NCI-H1105 (cell line): ENCODE measurements at places on chromosomes 16 and 17.

GRCh38 chr16:5196204-5196603 is 98.6 kb upstream of the EEF2KMT start:
- no peak for DNase-seq

GRCh38 chr17:51456942-51457341 is 196.6 kb downstream of the UTP18 start:
- DNase-seq = no peak

DNA sequence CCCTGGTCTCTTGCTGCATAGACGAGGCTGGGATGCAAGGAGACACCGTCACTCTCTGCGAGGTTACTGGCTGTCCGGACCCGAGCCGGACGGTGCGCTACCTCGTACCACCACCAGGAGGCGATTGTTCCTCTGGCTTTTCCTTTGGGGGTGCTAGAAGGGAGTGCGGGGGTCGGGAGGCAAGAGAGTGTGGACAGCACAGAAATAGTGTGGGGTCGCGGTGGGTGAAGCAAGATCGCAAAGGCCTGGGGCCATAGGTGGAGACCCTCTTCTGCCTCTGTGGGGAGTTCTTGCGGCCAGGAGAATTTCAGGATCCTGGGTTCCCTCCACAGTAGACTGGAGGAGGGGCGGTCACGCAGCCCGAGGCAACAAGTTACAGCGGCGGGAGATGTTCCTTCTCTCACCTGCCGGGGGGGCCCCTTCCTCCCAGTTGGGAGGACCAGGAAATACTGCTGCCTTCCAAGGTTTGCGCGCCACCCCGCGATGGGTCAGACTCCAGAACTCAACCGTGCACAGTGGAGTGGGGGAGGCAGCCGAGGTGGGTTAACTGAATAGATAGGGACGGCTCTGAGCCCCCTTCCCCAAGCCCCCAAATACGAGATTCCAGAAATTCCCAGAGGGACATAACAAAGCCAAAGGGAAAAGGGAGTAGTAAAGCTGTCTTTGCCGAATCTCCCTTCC is 6.9 kb downstream of the PHOSPHO1 start:
- peak; percentile 28 for DNase-seq

- no peak for DNase-seq
Observed at GRCh38 chr17:78236362-78237127, 5.1 kb downstream of the TMEM235 start.

GRCh38 chr17:5769593-5770354 is 185.5 kb upstream of the NLRP1 start:
- peak; percentile 90 for DNase-seq

DNA sequence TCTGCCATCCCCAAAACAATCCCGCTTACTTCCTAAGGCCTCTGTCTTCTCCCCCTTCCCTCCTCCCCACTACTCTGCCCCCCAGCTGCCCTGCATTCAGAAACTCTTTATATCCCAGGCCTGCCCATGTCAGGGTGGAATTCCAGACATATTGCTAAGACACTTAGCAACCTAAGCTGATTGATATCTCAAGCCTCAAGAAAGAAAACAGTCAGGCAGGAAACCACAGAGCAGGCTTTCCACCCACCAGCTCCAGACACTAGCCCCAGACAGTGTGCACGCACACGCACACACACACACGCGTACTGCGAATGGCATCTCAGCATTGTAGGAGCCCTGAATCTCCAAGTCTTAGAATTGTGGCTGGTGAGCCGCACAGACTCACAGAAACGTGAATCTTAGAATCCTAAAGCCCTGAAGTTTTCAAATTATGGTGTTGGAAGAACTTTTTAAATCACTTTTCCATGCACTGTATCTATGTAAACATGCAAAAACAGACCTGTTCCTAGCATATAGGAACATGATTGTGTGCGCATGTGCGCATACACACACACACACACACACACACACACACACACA is 8.8 kb upstream of the LPCAT2 start:
- DNase-seq = no peak

DNA sequence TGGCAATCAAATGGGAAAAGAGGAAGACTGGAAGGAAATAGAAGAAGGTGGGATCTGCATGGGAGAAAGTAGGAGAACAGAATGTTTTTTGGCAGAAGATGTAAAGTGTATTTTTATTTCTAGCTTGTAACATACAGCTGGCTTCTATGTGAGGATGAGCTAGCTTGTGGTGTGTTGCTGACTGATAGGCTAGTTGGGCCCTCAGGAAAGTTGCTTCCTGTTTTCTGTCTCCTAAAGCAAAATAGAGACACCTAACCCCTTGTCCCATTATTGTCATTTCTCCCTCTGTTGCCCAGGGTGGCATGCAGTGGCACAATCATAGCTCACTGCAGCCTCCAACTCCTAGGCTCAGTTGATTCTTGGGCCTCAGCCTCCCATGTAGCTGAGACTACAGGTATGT is 15.9 kb downstream of the TNRC6A start:
- no peak for DNase-seq

GRCh38 chr16:14641926-14642325 is 9.2 kb downstream of the BFAR start:
- no peak for DNase-seq

- no peak for DNase-seq
Observed at GRCh38 chr16:84959045-84959576, 52.2 kb downstream of the ZDHHC7 start.

DNA sequence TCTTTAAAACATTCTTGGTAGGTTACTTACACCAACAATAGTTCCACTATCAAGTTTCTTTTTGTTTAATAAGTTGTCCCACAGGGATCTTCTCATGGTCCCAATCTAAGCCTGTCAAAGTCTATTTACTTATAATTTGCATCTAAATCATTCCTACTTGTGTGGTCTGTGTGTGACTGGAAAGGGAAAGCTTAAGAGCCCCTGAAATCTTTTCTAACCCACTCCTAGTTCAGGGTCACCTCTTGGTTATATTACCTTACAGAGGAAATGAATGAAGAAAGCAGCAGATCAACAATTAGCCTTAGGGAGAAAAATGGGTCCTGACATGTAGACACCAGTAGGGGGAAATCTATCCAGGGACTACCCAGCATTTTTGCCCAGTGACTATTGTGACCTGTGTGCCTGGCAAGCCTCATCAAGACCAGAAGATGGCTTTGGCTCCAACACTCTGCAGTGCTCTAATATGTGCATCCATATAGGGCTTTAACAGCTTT is 110.4 kb upstream of the HAS3 start:
- DNase-seq = no peak

- DNase-seq = no peak
Observed at GRCh38 chr17:82932518-82933310, 92.9 kb upstream of the ZNF750 start.

DNA sequence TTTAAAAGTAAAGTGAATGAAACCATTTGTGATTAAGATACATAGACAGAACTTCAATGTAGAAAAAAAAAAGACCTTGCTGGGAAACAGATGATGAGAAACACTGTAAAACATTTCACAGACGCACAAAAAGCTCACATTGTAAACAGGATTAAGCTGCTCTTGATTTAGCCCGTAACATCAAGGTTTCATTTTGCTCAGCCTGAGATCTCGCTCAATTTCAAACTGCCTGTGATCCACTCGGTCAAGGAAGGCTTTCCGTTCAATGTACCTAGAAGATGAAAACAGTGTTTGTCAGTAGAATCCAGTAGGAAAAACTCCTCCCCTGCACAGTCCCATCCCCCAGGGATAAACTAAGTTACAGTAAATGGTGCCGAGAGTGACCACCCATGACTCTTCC is 42.3 kb upstream of the BCAR1 start:
- no peak for DNase-seq

DNA sequence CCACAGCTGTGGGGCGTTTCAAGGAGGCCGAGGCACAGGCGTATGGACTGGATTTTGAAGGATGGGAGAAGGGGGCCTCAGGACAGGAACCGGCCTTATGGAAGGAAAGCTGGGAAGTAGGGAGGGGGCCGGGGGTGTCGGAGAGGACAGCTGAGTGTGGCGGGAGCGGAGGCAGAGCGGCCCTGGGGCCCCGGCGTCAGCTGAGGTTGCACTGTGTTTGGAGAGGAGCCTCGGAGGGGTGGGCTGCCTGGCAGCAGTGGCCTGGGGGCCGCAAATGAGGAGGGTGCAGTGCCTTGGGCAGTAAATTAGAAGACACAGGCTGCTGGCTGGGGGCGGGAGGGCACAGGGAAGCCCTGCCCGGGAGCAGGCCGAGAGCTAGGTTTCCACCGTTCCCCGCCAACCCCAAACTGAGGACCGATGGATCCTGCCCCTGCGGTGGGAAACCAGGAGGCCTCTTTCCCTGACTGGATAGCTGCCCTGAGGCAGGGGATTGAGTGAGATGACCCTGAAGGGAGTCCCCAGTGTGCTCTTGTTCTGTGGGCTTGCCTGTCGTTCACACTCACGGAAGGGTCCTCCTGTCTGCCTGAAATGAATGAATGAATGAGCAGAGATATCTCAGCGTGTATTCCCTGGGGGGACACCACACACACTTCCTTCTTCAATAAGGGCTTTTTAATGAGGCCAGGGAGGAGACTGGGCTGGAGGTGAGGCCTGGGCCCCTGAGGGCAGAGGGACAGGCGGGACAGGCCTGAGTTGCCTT is 18.4 kb downstream of the FOXJ1 start:
- DNase-seq = no peak

- no peak for DNase-seq
Observed at GRCh38 chr16:17511340-17511739, 40.6 kb upstream of the XYLT1 start.

DNA sequence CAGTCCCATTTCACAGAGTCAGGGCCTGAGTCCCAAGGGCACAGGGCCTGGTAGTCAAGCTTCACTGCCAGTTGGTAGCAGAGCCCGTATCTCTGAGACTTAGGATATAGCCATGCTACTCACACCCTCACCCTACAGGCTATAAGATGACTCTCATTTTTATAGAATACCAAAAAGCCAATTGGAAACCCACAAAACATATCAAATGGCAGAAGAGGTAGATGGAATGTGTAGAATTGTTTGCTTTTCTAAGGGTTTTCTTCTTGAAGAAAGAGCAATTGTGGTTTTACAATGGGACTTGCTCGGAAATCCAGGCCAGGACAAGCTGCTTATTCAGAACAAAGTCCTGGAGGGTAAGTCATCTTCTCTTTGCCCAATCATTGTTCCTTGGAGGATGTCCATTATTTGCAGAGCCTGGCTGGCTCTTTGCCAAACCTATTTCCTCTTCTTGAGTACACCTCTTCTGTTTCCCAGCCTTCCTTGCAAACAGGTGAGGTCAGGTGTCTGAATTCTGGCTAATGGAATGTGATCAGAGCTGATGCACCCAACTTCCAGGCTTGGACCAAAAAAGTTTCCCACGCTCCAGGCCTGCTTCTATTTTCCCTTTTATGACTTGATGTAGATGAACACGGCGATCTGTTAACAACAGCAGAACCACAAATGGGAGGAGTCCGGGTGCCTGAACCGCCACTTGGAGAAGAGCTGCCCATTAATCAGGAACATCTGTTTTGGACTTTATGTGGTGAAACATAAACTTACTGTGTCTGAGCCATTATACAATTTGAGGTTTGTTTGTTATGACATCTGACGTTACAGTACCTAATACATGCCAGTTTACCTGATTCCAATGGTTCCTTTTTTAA is 16.9 kb upstream of the CCL22 start:
- DNase-seq = no peak

DNA sequence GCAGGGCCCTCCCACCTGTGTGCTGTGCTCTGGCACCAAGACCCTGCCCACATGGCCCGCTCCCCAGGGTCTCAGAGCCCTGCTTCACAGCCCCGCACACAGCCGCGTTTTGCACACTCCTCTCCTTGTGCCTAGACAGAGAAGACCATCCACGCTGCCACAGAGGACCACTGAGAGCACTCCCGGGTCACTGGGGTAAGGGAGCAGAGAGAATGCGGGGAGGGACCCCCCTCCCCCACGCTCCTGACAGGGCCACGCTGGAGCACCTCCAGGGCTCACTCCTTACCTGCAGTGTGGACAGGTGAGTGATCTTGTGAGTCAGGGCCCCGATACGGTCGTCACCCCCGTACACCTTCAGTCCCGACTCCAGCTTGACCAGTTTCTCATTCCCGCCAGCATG is 7.0 kb downstream of the HAGH start:
- no peak for DNase-seq

GRCh38 chr17:10316801-10317542 is 55.8 kb downstream of the MYH13 start:
- DNase-seq = no peak

DNA sequence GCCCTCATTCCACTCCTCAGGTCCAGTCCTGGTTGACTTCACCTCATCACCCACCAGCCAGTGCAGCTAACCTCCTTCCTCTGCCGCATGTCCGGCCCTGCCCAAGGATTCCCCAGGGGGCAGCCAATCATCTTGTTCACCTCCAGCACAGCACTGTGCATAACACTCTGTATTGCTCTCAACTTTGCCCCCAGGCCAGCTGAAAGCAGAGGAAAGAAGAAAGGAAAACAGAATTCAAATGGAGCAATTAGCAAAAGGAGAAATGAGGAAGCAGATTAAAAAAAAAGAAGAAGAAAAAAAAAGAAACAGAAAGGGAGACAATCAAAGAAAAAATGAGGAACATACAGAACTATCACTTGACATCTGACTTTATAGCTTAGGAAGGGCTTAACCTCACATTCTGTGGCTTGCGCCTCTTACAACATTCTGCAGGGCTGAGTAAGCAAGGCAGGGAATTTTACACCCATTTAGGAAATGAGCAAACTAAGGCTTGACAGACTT is 26.1 kb downstream of the GAS7 start:
- DNase-seq = no peak

DNA sequence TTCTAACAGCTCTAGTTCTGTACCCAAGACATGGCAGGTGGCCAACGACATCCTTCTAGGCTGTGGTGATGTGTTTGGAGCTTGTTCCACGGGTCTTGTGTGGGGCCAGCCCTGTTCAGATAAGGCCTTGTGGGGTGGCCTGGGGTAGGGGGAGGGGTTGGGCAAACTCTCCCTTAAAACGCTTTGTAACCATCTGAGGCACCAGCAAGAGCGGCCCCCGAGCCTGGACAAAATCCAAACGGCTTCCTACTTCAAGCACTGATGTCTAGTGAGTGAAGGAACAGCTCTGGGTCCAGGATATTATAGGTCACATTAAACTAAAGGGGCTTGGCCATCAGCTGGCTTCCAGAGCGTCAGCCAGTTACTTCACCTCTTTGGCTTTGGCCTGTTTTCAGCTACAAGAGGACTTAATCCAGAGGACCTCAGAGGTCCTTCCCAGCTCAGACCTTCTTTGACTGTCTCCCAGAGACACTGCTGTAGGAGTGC is 11.9 kb downstream of the SERPINF1 start:
- DNase-seq = no peak

DNA sequence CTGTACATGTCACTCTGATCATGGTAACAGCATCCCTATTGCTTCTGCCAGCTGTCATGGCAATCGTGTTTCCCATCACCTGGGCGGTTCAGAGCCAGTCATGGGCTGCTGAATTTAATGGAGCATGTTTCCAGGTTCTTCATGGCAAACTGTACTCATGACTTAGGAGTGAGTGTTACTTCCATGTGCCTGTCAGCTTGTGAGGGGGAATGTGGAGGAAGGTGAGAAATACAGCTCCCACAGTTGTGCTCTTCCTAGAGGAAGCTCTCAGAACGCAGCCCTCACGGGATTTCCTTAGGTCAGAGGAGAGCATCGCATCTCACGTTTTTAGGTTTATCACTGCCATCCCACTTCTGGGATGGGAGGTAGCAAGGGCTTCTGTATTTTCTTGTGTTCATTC is 28.0 kb upstream of the ARHGAP23 start:
- no peak for DNase-seq

- DNase-seq = no peak
Observed at GRCh38 chr17:956905-957304, 22.7 kb downstream of the NXN start.

GRCh38 chr17:63382826-63383225 is 63.3 kb downstream of the CYB561 start:
- no peak for DNase-seq
